ENCODE measurements at places on chromosomes 4 and X.

GRCh38 chr4:27149541-27150212, 289.0 kb downstream of the STIM2 start:
- peak; percentile 5 for DNase-seq

DNA sequence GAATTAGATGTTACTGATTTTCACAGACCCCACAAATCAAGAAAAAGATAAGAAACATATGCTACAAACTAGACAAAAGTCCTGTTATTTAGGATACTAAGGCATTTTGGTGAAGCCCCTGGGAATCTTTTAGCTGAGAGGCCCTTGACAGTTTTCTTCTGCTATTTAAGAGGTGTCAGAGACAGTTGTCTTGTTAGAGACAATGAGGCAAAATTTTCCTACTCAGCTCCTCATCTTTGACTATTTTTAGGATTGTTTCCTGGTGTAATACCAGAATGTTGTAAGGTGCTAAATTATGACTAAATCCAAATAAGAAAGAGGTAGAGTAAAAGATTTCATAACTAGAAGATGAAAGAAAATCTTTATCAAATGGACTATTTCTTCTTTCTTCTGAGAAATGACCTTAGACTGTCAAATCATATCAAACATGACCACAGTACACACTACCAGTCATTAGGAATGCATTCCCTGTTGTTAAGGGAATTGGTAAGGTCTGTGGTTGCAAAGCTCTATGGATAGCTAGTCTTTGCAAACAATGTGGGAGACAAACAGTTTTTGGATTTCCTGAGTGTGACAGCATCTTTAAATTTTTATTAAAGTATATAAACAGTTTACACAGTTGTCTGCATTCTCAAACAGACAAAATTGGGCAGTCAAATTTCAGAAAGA, 926.1 kb downstream of the ADGRL3 start:
- no peak for DNase-seq

DNA sequence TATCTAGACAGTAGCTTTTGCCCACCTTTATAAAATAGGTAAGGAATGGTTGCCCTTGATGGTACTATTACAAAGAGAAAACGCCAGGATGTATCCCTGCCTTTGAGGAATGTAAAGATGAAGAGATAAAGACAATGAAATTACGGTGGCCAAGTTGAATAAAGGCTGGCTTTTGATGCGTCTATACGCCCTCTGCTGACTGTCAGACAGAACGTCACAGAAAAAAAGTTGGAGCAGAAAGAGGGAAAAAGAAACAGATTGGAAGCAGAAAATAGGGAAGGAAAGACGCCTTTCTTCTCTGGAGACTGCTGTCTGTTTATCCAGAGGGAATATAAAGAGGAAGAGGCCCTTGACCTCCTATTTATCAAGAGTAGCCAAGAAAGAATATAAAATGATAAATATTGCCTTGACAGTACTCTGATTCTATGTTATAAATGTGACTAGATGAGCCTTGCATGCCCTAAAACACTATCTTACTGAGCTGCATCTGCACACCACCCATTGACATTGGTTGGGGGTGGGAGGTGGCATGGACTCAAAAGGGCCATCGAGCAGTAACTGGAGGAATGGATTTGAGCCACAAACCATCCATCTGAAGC, 30.6 kb downstream of the PCDH19 start:
- peak; percentile 22 for DNase-seq

DNA sequence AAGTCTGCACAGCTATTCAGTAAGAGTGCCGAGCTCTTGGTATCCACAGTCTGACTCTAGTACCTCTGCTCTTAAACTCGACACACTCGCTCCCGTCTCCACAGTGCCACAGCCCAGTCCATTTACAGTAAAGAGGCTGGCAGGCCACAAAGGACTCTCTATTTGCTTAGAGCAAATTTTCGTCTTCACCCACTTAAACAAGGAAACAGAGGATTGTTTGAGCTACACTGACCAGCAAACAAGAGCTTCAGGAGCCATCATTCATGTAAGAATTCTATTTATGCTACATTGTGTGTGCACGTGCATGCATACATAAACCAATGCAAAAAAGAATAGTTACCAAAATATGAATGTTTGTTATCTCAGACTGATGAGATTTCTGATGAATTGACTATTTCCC, 290.2 kb downstream of the USP46 start:
- DNase-seq, result no peak

DNA sequence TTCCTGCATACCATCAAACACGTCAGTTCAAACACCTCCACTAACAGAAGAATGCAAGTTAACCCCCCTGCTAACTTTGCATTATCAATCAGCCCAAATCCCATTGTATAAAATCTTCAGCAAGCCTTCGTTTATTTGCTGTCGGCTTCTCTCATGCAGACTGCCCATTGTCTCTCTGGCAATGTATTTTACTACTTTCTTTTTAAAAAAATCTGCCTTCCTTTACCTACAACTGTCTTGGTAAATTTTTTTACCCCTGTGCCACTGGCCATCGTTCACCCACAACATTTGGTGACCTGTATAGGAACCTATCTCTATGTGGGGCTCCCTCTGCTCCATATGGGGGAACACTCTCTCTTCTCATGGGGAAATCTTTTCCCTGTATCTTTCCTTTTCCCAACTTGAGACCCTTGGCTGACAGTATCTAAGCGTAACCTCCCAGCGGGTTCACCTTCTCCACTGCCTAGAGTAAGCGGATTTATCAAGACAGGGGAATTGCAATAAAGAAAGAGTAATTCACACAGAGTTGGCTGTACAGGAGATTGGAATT, 244.6 kb downstream of the CPXCR1 start:
- DNase-seq, result no peak
